T-cell (primary cell): ENCODE measurements at places on chromosomes 2 and 18.

DNA sequence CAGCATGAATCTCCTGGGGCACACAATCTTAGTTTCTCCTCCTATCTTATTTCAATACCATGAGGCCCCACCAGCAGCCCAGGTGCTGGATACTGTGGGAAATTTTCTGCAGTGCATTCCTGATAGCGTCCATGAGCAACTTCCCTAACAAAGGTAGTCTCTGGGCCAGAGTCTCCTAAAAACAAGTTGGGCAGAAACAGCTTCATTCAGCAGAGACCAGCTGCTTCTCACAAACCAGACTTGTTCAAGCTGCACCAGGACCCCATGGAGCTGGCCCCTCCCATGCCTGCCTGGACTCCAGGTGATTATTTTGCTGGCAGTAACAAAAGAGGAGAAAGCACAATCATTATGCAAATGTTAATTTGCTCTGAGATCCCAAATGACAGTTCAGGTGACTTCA is 31.4 kb downstream of the MYO5B start:
- no peaks in the 10 kb centered on the region for H3K36me3 ChIP-seq
- no peaks in the 10 kb centered on the region for H3K4me1 ChIP-seq
- H3K27me3 ChIP-seq, result peaks cover 28% of the 10 kb centered on the region
- no peak for DNase-seq
- H3K27ac ChIP-seq, result no peak overlapping the region

DNA sequence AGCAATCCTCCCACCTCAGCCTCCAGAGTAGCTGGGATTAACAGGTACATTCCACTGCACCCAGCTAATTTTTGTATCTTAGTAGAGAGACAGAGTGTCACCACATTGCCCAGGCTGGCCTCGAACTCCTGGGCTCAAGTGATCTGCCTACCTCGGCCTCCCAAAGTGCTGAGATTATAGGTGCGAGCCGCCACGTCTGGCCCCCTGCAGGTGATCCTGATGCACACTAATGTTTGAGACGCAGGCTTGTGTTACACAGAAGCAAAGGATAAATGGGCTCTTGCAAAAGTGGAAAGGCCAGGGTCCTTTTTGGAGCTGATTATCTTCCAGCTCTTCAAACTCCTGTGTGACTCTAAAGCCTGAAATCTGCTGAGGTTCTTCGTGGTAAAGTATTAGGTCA is 84.2 kb downstream of the TGFA start:
- no peak overlapping the region for H3K27ac ChIP-seq
- H3K4me1 ChIP-seq, result peaks cover 46% of the 10 kb centered on the region
- no peak overlapping the region for H3K4me3 ChIP-seq
- no peaks in the 10 kb centered on the region for H3K27me3 ChIP-seq

- no peaks in the 10 kb centered on the region for H3K36me3 ChIP-seq
- H3K4me1 ChIP-seq, result peaks cover 21% of the 10 kb centered on the region
- H3K27me3 ChIP-seq, result peaks cover 34% of the 10 kb centered on the region
- H3K4me3 ChIP-seq, result peak overlapping the region; percentile 41
These were observed 51.2 kb downstream of the SLC4A1AP start for GRCh38 chr2:27714851-27715291.

- H3K4me1 ChIP-seq, result peaks cover 41% of the 10 kb centered on the region
- no peaks in the 10 kb centered on the region for H3K36me3 ChIP-seq
- H3K4me3 ChIP-seq, result no peak overlapping the region
- H3K27me3 ChIP-seq, result no peaks in the 10 kb centered on the region
These were observed 89.9 kb upstream of the RANBP2 start for GRCh38 chr2:108629417-108629816.

GRCh38 chr18:57789090-57789489 is 14.0 kb downstream of the ATP8B1 start:
- no peak overlapping the region for H3K27ac ChIP-seq
- DNase-seq, result no peak
- H3K36me3 ChIP-seq, result no peaks in the 10 kb centered on the region
- no peaks in the 10 kb centered on the region for H3K27me3 ChIP-seq
- no peaks in the 10 kb centered on the region for H3K4me1 ChIP-seq

GRCh38 chr2:101987832-101988231 is 3.9 kb upstream of the IL1R2 start:
- no peak overlapping the region for H3K27ac ChIP-seq
- no peak overlapping the region for H3K4me3 ChIP-seq
- H3K27me3 ChIP-seq, result peaks cover 25% of the 10 kb centered on the region
- H3K36me3 ChIP-seq, result no peaks in the 10 kb centered on the region
